ENCODE measurements at places on chromosomes 7 and 10.

GRCh38 chr7:114959931-114960330 is 38.0 kb downstream of the MDFIC start:
- DNase-seq, result no peak

GRCh38 chr7:2663121-2663886 is 24.7 kb upstream of the AMZ1 start:
- no peak for DNase-seq

DNA sequence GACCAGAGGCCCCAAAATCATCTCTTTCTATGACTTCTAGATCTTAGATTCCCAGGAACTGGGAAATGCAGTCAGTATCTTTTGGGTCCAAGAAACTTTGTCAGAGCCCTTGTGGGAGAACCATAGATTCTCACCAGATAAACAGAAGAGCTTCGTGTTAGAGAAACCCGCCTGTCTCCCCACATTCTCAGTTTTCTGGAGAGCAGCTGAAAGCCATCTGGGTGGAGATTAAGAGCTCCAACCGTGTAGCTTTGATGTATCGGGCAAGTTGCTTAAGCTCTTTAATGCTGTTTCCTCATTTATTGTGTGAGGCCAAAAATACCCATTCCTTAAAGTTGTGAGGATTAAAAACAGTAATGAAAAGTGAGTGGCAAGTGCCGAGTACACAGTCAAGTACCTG is 107.6 kb downstream of the WDR37 start:
- no peak for DNase-seq

- no peak for DNase-seq
Observed at GRCh38 chr7:114930829-114931655, 9.1 kb downstream of the MDFIC start.

- no peak for DNase-seq
Observed at GRCh38 chr7:51459809-51460208, 143.2 kb upstream of the COBL start.

DNA sequence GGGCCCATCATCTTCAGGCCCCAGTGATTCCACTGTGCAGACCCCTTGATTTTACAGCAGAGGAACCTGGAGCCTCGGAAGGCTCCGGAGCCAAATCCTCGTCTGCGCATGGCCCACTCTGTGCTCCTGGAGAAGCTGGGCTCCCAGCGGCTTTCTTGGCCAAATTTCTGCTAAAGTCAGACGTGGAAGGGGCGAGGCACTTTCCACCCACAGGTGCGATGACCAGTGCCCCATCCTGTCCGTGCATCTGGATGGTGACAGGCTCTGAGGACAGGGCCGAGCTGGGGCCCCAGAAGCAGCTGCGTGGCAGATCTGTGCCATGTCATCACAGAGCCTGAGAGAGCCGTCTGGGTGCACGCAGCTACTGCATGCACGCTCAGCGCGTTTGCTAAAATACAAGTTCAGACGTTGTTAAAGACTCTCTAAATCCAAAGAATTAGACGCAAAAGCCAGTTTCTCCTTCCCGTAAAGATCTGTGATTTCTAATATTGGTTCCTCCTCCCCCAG is 57.2 kb downstream of the JAKMIP3 start:
- no peak for DNase-seq

GRCh38 chr10:50582766-50583762 is 40.7 kb downstream of the SGMS1 start:
- no peak for DNase-seq

DNA sequence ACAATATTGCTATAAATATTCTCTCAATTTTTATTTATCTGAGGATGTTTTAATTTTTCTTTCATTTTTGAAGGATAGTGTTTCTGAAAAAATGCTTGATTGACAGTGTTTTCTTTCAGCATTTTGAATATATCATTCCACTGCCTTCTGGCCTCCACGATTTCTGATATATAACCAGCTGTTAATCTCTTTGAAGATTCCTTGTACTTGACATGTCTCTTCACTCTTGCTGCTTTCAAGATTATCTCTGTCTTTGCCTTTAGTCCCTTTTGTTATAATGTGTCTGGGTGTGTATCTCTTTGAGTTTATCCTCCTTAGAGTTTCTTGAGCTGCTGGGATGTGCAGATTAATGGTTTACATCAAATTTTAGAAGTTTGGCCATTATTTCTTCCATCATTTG is 22.8 kb upstream of the DNAJC1 start:
- DNase-seq, result no peak

DNA sequence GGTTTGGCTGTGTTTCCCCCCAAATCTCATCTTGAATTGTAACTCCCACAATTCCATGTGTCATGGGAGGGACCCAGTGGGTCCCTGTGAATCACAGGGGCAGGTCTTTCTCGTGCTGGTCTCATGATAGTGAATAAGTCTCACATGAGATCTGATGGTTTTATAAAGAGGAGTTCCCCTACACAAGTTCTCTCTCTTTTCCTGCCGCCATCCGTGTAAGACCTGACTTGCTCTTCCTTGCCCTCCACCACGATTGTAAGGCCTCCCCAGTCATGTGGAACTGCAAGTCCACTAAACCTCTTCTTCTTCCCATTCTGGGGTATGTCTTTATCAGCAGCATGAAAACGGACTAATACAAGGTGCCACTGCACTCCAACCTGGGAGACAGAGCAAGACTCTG is 329.2 kb downstream of the TNS3 start:
- no peak for DNase-seq

- no peak for DNase-seq
Observed at GRCh38 chr10:11581213-11581612, 30.2 kb downstream of the USP6NL start.

GRCh38 chr10:19891429-19891828 is 75.2 kb downstream of the PLXDC2 start:
- DNase-seq, result no peak

- no peak for DNase-seq
Observed at GRCh38 chr7:70035955-70036354, 437.7 kb downstream of the AUTS2 start.

DNA sequence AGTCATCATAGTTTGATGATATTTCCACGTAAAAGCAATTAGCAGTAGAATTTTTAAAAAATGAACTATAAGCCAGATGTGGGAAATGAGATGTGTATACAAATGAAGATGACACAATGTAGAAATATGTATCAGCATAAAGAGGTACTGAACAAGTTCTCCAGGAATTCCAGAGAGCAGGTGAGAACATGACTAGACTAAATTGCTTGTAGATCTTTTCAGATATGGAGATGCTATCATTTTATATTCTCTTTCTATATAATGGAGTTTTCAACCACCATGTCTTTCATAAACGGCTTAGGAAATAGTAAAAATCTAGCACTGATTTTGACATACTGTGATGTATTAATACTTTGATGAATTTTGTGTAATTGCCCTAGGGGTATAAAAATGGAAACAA is 130.9 kb downstream of the SEMA3D start:
- DNase-seq, result no peak

DNA sequence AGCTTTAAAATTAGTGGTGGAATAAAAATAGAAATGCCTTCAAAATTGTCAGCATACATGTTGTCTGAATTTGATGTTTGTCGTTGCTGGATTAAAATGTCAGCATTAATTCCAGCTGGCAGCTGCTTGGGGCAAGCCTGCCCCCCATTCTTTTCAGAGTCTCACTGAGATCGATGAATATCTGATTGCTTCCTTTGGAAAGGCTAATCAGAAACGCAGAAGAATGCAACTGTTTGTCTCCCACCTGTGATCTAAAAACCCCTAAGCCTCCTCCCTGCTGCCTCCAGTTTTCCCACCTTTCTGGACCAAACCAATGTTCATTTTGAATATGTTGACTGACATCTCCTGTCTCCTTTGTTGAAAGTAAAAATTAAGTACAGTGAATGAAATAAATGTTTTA is 27.9 kb upstream of the BNIP3 start:
- no peak for DNase-seq

DNA sequence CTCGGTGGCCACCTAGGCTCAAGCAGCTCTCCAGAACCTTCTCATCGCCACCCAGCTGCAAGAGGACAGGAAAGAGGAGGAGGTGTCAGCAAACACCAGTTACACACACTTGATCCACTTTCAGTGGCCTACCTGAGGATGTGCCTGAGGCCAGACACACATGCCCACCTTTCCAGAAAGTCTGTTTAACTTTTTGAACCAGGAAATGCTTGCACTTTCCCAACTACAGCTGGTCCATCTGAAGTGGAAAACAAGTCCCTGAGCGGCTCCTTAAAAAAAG is 15.7 kb upstream of the CYREN start:
- DNase-seq, result no peak

GRCh38 chr7:34136698-34137097 is 231.4 kb downstream of the BMPER start:
- no peak for DNase-seq

DNA sequence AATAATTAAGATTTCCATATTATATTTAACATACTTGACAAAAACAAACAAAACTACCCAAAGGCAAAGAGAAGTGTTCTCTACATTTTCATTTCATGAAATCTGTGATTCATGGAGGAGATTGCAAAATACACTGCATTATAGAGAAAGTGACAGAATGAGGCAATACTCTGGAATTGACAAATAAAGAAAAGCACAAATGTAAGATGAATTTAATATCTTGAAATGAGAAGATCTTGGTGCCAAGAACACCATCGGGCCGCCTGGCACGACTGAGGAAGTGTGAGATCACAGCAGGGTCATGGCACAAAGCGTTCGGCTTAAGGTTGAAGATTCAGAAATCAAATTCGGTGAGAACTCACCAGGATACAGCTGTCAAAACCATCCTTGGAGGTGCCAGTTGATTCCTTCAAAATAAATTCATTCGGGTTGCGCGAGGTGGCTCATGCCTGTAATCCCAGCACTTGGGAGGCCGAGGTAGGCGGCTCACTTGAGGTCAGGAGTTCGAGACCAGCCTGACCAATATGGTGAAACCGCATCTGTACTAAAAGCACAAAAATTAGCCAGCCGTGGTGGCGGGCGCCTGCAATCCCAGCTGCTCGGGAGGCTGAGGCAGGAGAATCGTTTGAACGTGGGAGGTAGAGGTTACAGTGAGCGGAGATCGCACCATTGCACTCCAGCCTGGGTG is 174.0 kb upstream of the PFKP start:
- no peak for DNase-seq

- DNase-seq, result no peak
Observed at GRCh38 chr7:6234384-6234783, 38.0 kb downstream of the CYTH3 start.

DNA sequence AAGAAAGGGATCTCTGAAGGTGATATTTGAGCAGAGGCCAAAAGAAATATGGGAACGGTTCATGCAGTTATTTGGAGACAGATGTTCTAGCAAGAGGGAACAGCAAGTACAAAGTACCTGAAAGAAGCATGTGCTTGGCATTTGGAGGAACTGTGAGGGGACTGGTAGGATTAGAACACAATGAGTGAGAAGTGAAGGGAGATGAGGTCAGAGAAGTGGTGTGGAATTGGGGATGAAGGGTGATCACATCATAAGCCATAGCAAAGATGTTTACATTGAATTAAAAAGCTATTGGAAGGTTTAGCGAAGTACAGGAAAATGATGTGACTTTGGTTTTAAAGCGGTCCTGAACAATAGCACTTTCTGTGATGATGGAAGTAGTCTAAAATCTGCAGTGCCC is 402.4 kb upstream of the LRGUK start:
- DNase-seq, result no peak

GRCh38 chr7:56019501-56019900 is 31.7 kb downstream of the PSPH start:
- DNase-seq, result no peak

GRCh38 chr7:34596887-34597286 is 61.1 kb upstream of the NPSR1 start:
- DNase-seq, result no peak

- no peak for DNase-seq
Observed at GRCh38 chr10:79490400-79491142, 21.8 kb upstream of the EIF5AL1 start.

DNA sequence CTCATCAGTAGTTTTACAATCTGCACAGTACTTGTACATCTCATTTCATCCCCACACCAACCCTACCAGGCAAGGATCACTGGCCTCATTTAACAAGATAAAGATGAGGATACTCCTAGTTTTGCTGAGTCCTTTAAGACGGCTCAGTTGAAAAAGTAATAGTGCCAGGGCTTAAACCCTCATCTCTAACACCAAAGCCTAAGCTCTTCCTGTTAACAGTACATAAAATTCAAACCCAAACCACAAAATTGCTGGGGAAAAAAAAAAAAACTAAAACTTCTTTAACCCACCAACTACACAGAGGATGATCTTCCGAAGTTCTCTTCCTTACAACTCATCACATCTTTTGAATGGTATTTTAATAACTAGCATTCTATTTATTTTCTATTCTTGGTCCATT is 1.3 kb downstream of the SAR1A start:
- DNase-seq, result no peak

DNA sequence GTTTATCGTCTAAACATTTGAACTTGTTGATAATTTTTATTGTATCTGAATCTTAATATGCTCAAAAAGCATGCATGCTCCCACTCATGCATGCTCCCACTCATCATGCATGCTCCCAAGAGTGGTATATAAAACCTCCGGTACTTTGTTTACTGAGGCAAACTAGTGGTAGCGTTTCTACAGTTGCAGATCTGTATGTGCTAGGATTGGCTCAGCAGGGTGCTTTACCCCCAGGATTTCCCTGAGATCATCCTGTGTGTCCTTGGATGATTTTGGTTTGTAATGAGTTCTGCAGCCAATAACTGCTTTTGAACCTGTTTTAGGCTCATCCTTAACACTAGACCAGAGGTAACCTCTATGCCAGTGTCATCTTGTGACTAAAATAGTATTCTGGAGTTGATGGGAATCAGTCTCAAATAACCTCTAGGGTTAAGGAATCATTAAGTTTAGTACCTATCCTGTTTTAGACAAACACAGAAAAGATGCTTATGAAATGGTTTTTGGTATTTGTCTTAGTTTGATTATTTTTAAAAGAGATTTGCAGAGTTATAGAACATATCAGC is 40.4 kb downstream of the PHTF2 start:
- no peak for DNase-seq

DNA sequence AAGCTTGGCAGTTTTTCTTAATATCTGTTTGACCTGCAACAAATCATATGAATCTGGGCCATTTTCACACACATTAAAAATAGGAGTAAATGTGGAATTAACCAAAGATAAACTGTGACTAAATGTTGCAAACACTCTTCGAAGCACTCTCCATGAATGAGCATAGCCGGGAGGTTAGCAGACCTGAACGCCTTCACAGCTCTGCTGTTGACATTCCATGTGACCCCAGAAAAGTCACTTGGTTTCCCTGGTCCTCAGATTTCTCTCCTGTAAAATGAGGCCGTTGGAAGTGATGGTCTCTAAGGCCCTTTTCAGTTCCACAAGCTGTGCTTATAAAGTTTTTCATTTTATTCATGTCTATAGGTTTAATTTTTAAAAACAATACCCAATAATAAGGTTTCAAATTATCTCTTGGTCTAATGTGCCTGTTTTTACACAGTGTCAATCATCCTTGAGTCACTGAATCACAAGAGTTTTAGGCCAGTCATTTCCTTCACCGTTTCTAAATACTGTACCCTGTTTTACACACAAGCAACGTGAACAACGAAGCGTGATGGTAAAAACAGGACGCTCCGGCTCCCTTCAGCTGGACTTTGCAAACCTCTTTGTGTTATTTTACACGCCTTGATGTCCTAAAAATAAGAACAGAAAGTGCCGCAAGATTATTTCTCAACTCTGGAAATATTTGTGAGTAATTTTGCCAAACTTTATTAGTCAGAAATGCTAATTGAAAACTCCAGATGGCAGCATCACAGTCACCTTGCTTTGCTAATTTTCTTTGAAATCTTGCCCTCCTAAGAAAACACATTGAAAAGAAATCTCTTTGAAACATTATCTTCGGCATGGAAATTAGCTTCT is 38.6 kb upstream of the MET start:
- no peak for DNase-seq

Data from stimulated activated CD8-positive, alpha-beta memory T cell treated with anti-CD3 and anti-CD28 coated beads, Interleukin-12 subunit alpha, Interleukin-12 subunit beta, amount 100 ng/mL, for 1 hour (primary cell).